Osteocyte (in vitro differentiated cells): ENCODE measurements at places on chromosomes 2 and 18.

DNA sequence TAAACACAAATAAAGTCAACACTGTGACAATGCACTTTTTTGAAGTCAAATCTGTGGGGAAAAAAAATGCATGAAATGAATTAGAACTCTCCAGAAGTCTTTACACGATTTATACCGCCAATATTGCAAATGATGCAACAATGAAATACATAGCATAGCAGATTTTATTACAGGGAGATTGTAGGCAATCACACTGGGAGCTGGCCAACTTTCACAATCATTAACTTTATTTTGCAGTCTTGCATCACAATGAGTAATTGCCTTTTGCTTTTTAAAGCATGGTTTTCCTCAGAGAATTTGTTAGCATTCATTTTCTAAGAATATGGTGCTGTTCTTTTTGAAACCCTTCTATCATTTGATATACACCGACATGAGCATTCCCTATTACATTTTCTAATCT, 366.4 kb upstream of the FSIP2 start:
- no peak for DNase-seq

DNA sequence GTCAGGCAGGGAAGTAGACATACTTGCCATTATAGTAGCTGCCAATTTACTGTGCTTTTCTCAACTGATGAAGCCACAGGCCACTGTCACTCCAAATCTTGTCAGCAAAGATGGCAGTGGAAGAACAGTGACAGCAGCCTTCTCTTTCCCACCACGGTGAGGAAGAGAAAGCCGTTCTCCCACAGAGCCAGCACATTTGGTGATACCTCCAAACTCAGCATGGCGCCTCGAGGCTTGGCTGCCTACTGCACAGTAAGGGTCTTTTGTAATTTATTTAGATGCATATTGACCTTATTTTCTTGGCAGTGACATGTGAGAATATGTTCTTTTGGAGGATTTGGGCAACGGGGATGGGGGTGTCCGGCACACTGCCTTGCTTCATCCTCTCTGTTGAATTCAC, 117.2 kb upstream of the CDH20 start:
- DNase-seq: no peak

GRCh38 chr2:54601339-54601738, 122.1 kb upstream of the EML6 start:
- DNase-seq: no peak

GRCh38 chr2:17749753-17750438, 3.7 kb downstream of the SMC6 start:
- DNase-seq: no peak

- DNase-seq: no peak
These were observed 238.1 kb upstream of the EPHA4 start for GRCh38 chr2:221810245-221810644.

DNA sequence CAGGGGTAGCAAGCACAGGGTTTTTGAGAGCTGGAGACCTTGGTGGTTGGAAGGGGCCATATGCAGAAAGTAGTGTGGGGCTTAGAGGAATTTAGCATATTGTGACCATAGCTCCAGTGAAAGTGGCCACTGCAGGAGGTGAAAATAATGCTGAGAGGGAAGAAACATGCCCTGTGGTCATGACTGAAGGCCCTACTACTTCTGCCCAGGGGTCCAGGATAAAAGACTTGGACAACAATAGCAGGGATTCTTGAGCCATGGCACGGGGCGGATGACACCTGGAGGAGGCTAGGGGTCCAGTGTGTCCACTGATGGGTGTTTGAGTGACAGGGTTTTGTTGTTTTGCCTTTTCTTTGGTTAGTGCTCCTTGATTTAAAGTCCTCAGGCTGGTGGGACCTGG, 694.6 kb downstream of the CPS1 start:
- DNase-seq: no peak

GRCh38 chr18:73896685-73897084, 250.9 kb downstream of the FBXO15 start:
- no peak for DNase-seq

DNA sequence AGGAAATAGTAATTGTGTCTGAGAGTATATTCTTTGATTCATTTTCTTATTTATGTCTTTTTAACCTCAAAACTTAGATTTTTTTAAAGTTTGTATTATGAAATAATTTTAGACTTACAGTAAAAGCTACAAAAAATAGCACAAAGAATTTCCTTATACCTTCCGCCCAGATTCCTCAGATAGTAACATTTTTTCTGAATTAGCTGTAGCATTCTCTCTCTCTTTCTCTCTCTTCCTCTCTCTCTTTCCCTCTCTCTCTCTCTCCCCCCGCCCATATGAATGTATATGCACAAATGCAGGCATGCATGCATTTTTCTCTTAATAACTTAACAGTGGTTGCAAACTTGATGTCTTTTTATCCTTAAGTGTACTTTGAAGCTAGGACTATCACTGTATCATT, 361.1 kb upstream of the NRP2 start:
- DNase-seq: no peak

DNA sequence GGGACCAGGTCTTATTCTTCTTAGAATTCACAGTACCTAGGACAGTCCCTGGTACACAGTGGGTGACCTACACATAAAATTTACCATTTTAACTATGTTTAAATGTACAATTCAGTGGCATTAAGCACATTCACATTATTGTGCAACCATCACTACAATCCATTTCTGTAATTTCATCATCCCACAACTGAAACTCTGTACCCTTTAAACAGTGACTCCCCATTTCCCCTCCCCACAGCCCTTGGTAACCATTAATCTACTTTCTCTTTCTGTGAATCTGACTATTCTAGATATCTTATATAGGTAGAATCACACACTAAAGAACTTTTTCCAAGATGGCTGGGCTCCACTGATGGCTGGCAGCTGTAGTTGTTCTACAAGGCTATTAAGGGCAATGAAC, 41.6 kb downstream of the GFPT1 start:
- no peak for DNase-seq

- no peak for DNase-seq
These were observed 477.3 kb downstream of the LPIN1 start for GRCh38 chr2:12223732-12224131.

GRCh38 chr2:197939787-197940186, 135.4 kb downstream of the PLCL1 start:
- DNase-seq: no peak

- DNase-seq: peak; percentile 77
These were observed 146.3 kb upstream of the TWIST2 start for GRCh38 chr2:238701341-238702206.

GRCh38 chr2:25529034-25529433, 144.3 kb downstream of the DTNB start:
- DNase-seq: no peak

GRCh38 chr18:3333056-3333720, 71.3 kb downstream of the MYL12B start:
- no peak for DNase-seq

GRCh38 chr2:160459538-160460332, 33.9 kb downstream of the RBMS1 start:
- DNase-seq: no peak

GRCh38 chr2:153197402-153198386, 280.9 kb downstream of the RPRM start:
- no peak for DNase-seq

DNA sequence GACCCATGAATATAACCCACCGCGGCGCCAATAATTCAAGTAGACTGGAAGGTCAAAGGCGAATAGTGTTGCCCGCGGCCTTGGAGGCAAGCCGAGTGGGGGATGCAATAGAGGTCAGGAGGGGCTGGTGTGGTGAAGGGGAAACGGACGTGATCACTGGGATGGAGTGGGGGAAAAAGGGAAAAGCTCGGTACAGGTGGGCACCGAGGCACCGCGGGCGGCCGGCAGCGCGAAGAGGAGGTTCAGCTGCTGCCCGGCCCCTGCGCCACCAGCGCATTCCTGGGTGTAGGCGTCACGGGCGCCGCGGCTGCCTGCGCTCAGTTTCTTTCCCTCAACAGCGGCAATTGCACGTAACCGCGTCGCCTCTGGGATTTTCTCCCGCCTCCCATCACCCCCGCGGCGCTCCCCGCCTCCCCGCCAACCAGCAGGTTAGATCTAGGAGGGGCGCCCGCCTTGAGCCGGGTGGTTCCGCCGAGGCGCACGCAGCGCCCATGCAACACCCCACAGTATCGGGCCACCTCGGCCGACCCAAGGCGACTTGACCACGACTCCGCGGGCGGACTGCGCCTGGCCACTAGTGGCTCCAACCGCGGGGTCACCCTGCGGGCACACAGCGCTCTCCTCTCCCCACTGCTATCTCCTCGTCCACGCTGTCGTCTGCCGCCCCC, 1.5 kb downstream of the RND3 start:
- peak; percentile 91 for DNase-seq

- peak; percentile 86 for DNase-seq
These were observed 651 bp downstream of the STK17B start for GRCh38 chr2:196170606-196171247.

DNA sequence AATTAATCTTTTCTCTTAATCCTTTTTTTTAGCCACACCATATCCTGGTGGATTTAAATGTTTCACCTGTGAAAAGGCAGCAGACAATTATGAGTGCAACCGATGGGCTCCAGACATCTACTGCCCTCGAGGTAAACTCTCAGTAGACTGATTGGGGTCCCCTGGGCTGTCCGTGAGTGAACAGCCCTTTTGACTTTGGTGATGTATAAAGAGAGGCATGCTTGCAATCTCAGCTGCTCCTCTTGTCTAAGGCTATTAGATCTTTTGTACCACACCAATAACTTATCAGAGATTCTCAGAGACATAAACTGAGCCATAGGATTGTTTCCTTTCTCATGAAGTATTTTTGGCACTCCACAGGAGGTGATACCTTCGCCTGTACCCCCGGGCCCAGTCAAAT, 118.6 kb downstream of the LYPD6 start:
- no peak for DNase-seq

DNA sequence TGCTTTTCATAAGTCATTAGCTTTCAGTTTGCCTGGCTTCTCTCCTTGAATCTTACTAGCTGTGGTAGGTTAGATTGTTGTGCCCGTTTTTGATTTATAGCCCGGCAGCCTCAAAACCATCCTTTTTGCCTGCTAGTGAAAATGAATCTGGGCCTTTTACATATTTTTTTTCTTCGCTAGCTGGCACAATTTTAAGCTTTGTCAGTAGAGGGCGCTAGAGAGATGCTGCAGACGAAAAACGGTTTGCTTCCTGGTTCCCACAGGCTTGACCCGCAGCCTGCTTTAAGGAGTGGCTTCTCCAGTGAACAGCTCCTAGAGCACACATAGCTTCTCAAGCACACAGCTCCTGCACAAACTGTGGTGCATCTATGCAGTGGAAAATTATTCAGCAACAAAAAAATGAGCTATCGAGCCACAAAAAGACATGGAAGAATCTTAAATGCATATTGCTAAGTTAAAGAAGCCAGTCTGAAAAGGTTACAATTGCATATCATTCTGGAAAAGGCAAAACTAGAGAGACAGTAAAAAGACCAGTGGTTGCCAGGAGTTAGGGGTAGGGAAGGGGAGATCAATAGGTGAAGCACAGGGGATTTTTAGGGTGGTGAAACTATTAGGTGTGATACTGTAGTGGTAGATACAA, 47.9 kb downstream of the E2F6 start:
- no peak for DNase-seq

GRCh38 chr2:31151501-31151900, 13.3 kb upstream of the GALNT14 start:
- no peak for DNase-seq

GRCh38 chr18:68469049-68469625, 245.8 kb downstream of the TMX3 start:
- no peak for DNase-seq

GRCh38 chr2:34291076-34291475, 692.0 kb upstream of the FAM98A start:
- no peak for DNase-seq

DNA sequence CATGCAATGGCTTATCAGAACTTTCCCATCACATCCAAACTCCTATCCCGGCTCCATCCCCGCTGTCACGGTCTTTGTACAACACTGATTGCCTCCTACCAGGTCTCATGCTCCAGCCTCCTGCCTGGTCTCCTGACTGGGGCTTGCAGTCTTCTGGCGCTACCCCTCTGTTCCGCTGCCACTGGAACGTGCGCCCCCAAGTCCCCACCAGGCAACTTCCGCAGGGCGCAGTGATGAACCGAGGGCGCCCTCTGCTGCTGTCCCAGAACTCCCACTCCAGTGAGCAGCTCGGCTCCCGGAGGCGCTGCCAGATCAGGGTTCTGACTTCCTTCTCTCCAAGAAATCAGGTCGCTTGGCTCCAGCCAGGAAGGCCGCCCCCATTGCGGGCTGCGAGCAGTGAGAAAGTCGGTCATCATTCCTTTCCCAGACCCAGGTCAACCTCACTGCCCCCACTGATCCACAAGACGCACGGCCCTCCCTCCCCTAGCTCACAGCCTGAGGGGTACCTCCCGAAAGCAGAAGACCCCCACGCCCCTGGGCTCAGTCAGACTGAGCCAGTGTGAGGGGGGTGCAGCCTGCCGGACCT, 43.9 kb upstream of the RAB11FIP5 start:
- DNase-seq: peak; percentile 85

DNA sequence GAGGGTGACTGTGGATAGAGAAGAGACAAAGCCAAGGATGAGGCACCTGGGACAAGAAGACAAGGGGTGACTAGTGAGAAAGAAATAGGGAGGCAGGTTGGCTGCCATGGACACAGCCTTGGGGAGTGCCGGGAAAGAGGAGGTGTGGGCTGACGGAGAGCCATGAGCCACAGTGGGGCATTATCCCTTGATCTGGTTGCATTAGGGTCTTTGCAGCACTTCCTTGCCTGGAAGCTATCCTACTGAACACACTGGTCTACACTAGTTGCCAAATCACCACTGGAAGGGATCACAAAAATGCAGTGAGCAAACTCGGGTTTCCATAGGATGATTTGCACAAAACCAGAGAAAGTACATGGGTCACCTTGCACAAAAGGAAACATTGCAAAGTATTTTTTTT, 27.7 kb upstream of the ASB18 start:
- DNase-seq: no peak

DNA sequence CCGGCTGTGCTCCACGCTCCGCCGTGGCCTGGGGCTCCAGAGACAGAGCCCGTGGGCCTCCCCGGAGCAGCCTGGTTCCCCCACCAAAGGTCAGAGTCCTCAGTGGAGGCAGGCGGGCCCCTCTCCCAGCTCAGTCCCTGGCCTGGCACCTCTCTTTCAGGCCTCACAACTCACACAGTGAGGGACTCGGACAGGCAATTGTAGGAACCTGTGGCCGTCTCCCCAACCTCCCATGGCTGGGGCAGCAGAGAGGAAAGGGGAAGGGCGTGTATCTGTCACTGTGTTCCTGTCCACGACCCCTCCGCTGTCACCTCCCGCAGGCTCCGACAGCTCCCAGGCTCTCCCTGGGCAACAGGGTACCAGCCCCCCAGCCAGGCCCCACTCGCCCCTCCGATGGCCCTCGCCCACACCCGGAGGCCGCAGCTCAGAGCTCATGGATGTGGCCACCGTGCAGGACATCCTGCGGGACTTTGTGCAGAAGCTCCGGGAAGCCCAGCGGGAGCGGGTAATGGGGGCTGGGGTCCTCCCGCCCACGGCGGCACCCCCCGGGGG, 32.4 kb upstream of the SNED1 start:
- peak; percentile 84 for DNase-seq

DNA sequence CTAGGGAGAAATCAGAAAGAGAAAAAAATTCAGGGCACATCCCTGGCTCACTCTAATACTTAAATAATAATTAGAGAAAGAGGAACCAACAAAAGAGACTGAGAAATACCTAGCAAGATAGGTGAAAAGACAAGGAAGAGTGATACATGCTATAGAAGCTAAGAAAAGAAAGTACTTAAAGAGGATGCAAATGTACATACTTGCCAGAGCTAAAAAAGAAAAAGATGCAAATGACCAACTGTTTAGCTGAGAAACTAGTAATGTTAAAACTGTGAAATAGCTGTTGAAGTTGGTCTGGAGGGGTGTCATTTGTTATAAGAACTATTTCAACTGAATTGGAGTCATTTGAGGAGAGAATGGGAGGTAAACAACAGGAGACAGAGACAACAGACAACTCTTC, 412.2 kb downstream of the SPAG16 start:
- DNase-seq: no peak

GRCh38 chr2:274503-274902, 9.8 kb downstream of the ACP1 start:
- DNase-seq: no peak
